ENCODE measurements at places on chromosomes 11 and 22. TPM values are rescaled to one million over a fixed set of nuclear protein-coding genes. Genes with fewer than 3 reads are reported as not detected.

DNA sequence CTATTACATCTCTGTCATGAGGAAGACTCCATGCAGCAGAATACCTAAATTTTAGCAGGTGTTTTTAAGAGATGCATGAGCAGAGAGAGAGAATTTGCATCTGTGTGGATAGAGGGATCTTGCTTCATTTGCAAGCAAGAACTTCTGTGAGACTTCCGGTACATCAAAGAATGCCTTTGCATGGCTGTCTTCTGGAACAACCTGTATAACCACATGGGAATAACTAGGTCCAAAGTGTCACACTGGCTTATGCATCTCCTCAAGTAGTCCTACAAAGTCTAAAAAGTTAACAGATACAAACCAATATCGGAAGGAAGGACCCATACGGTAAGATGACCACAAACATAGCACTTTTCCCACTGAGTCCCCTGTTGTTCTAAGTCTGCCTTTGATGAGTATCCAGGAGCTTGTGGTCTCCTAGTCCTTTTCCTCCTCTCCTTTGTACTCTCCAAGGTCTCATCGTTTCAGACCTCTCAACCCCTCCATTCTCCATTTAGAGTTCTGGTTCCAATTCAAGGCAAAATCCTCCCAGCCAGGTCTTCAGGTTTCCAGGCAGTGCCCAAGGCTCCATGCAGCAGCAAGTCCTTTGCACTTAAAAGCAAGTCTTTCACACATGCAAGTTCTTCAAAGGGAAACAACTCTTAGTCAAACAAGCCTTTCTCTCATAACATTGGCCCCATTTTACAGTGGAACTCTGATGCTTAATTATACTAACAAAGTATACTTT, 581.7 kb upstream of the ARHGAP42 start:
- no peak for DNase-seq

Gene ISX
- total RNA-seq = not detected

GRCh38 chr11:130480711-130481140, 32.3 kb downstream of the ADAMTS15 start:
- DNase-seq = no peak

GRCh38 chr11:69483691-69484426, 2.4 kb downstream of the LINC01488 start:
- DNase-seq = no peak
